ENCODE measurements at places on chromosomes 7 and 10. TPM values are rescaled to one million over a fixed set of nuclear protein-coding genes. Genes with fewer than 3 reads are reported as not detected.

- DNase-seq: no peak
These were observed 3.5 kb downstream of the RHOBTB1 start for GRCh38 chr10:60940446-60940845.

MYO1G gene
- total RNA-seq: 429 TPM

DNA sequence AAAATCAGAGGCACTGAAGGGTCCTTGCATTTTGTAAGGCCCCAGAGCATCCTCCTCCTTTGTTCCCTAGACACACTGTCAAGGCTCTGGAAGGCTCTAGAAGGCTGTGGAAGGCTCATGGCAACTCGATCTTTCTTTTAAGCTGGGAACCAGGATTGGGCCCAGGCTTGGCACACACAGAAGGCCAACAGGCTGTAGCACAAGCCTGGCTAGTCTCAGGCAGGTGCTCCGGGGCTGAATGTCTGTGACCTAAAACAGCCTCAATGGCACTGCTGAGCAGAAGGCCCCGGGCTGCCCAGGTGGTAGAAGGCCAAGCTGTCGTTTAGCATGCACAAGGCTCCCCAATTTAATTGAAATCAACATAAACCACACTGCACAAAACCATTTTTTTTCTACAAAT is 55.7 kb downstream of the PRKAG2 start:
- DNase-seq: no peak

DNA sequence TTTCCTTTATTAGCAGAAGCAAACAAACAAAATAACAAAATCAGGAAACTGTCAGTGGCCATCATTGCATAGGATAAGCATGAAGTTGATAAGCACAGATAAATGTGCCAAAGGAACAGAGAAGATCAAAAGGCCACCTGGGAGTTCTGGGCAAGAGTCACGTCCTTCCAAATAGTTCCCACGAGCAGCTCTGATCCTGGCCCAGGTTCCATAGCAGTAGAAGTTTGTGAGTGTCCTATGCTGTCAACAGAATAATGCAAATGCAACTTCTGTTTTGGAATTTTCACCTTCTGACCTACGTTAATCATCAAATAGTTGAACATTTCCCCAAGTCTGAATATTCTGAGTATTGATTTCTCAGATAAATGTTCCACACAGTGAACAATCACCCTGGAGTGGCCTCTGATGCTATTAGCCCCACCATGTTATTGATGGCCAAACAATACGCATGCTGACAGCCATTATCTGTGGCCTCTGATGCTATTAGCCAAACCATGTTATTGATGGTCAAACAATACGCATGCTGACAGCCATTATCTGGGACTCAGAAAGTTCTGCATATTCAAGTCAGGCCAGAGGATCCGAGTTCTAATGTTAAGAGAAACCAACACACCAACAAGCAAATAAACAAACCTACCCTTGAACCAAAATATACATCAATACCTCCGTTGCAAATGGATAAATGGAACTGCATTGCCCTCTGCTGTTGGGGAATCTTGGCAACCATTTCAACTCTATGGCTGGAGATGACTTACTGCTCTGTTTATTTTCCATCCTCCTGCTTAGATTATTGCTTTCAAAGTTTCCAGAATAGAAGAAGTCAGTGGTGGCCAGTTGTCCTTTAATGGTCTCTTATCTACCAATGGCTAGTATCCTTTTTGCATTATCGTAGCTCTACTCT is 63.3 kb downstream of the MRC1 start:
- no peak for DNase-seq

KIF11 gene
- total RNA-seq: 57.3 TPM

MINDY4 gene
- total RNA-seq: 1.6 TPM

- peak; percentile 24 for DNase-seq
These were observed 17.8 kb upstream of the PDLIM1 start for GRCh38 chr10:95308389-95309302.

GRCh38 chr7:95886501-95887090 is 114.2 kb downstream of the DYNC1I1 start:
- no peak for DNase-seq

DNA sequence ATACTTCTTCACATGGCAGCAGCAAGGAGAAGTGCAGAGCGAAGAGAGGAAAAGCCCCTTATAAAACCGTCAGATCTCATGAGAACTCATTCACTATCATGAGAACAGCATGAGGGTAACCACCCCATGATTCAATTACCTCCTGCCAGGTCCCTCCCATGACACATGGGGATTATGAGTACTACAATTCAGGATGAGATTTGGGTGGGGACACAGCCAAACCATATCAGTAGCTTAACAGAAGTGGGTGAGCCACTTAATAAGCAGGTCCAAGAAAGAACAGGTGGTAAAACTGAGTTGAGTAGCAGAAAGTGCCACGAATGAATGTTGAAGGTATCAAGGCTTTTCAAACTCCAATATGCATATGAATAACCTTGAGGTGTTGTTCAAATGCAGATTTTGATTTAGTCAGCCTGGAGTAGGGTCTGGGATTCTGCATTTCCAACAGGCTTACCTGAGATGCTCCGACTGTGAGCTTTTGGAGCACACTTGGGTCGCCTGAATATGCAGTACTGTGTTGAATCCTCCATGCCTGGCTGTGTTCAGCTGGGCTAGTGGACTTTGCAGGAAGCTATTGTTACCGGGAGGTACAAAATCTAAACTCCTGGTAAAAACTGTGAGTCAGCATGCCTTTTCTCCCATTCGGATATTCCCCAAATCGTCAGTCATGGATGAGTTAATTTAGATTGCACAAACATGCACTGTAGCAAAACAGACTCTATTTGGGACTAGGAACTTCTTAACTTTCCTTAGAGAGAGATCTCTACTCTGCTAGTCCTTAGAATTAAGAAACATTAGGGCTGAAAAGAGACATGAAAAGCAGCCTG is 69.0 kb upstream of the PRKCQ start:
- no peak for DNase-seq

DNA sequence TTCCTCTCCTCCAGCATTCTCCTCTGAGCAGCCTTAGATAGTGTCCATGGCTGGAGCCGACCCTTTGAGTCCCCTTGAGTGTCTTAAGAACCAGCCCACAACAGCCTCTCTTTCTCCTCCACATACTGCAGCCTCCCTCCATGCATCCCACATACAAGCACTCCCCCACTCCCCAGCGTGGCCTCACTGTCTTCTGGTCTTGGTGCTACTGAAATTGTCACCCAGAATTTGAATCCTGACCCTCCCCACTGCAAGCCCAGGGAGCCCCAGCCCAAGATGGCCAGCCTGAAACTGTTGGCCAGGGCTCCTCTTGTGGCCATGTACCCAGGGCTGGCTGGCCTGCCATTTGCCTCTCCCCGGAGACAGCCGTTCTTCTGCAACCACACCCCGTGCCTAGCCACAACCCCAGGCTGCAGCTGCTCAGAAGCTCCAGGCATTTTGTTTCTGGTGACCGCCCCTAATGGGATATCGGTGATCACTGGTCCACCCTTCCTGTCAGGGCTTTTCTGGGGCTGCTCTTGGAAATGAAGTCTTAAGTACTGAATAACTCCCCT is 18.8 kb upstream of the SH2D4B start:
- DNase-seq: no peak

NEBL gene
- total RNA-seq: not detected

- DNase-seq: no peak
These were observed 33.9 kb downstream of the DNAJC1 start for GRCh38 chr10:21969326-21970287.

All from activated CD4-positive, alpha-beta memory T cell treated with anti-CD3 and anti-CD28 coated beads for 36 hours (primary cell).